ENCODE measurements at places on chromosomes 4 and X.

DNA sequence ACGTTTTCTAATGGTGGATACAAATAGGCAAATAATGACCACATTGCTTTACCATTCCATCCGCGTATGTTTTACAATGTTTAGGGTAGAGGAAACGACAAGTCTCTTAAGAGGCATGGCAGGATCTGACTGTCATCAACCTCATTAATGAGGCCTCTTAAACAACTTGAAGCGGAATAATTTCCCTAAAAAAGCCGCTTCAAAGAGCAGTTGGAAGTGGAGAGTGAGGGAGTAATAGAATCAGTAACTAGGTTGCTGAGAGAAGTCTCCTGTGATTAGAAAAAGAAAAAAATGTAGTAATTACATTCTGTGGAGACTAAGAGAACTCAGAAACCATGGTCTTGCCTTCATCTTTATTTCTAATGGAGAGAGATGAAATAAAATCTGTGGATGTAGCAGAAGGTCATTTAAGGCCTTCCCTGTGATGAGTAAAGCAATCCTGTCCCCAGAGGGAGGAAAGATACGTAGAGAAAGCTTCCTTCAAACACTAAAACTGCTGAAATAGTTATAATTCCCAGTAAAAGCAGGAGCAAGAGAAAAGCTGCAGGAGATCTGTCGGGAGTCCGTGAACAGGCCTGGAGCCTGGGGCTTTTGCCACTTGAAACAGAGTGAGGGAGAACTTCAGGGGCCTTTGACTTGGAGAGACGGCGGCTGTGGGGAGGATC lies 11.1 kb upstream of the SEPSECS start:
- no peak for DNase-seq

DNA sequence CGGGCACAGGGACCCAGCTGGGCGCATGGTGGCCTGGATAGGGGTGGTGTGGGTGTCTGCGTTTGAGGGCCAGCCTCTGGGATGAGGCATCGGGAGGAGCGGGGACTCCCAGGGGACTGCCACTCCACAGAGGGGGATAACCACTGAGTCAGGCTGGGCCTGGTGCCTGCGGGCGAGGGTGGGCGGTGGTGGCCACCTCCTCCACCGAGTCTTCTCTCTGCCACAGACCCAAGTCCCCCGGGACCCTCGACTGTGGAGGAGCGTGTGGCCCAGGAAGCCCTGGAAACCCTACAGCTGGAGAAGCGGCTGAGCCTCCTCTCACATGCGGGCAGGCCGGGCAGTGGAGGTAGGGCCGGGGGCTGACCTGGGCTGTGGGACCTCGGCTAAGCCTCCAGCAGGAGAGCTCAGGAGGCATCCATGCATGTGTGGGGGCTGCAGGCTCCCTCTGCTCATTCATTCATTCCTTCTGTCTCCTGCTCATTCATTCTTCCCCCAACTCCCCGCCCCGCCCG lies 26.4 kb downstream of the DOK7 start:
- DNase-seq, result no peak

DNA sequence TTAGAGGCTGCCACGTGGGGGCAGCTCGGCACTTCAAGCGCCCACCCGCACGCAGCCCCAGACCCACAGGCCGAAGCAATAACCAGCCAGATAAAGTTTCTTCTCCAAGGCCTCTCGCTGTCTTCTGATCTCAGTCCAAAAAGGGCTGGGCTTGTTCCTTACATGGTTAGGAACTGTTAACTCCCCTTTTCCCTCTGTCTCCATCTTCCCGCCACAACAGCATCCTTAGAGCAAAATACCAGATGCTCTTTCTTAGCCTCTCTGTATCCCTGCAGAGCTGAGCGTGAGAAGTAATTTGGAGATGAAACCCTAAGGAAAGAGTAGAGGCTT lies 23.4 kb upstream of the KIAA1210 start:
- no peak for DNase-seq

- DNase-seq, result no peak
Observed at GRCh38 chr4:54550395-54551171, 107.2 kb upstream of the KIT start.

GRCh38 chr4:20480165-20480947 lies 219.9 kb upstream of the PACRGL start:
- no peak for DNase-seq

DNA sequence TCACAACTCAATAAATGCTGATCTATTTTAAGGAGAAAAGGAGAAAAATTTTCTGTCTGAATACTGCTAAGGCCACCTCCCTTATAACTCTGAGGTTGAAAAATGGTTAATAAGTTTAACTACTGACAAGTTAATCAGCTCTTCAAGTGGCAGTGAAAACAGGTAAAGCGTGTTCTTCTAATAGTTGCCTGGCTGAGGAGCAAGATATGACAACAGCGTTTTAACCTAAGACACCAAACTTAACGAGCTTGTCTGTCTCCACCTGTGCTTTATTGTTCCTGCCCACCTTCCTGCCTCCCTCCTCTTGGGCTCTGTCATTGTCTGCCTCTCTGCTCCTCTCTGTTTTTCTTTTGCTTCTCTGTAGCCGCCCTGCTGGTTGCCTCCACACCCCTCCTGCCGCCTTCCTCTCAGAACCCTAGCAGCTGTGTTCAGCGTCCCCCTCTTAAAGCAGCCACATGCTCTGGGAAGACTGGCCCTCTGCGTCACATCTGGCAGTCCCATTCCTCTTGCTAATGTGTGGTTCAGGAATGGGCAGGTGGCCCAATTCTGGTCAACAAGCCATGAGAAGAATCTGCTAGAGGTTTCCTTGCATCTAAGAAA lies 4.3 kb upstream of the TSPAN5 start:
- no peak for DNase-seq

DNA sequence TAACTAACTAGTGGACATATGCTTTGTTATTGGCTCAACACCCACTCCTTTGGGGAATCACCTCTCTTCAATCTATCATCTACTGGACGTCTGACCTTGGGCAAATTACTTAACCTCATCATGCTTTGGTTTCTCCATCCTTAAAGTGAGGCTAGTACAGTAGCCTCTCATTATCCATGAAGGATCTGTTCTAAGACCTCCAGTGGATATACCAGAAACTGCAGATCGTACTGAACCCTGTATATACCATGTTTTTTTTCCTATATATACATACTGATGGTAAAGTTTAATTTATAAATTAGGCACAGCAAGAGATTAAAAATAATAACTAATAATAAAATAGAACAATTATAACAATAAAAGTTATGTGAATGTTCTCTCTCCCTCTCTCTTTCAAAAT lies 56.2 kb downstream of the HMGB3 start:
- DNase-seq, result no peak

DNA sequence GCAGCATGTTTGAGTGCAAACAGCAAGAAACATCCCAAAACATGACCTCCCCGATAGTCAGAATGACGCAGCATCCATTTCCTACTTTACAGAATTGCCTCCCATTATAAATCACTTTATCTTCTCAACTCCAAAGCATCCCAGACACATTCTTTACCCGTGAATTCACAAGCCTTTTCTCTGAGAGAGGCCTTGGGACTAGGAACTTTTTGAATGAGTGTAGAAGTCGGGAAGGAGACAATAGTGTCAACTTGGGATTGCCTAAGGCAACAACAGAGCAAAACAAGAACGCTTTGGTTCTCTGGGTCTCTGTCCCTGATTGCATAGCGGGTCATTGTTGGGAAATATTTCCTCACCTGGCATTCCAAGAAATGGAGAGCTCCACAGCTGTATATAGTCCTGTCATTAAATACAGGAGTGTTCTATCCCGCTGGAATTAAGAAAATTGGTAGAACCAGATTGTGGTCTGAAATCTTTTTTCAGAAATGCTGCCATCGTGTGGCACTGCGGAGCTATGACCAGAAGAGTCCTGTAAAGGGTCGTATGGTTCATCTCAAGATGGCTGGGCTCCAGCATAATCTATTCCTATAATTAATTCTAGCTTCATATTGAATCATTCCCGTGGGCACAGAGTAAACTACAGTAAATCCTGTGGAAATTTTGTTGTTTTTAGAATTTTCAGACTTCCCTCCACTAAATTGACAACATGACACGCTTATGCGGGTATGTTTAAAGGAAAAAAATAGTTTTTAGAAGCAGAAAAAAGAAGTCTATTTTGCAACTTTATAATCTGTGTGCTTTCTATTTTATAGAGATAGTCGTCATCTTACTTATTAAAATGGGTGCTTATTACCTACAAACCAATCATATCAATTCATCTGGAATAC lies 2.0 kb upstream of the SPP1 start:
- peak; percentile 10 for DNase-seq

DNA sequence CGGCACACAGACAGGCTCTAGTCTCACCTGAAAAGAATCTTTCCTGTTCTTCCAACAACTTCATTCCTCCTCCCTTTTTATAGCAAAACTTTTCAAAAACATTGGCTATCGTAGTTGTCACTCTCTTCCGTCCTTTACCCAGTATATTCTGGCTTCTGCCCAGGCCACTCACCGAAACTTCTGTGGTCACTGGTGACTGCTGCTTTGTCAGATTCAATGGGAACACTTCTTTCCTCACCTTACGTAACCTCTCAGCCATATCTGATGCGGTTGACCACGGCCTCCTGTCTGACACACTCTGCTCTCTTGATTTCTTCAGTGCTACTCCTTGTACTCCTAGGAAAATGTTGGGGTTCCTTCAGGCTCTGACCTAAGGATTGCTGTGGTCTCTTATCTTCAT lies 9.2 kb upstream of the RNF150 start:
- DNase-seq, result no peak

GRCh38 chr4:22500831-22501714 lies 14.8 kb downstream of the ADGRA3 start:
- no peak for DNase-seq
